HuH-7 (cell line): ENCODE measurements at places on chromosomes 3 and 15.
A peak's percentile ranks its signal among the peaks of the same experiment; 100 is the strongest.

GRCh38 chr3:156151824-156152428 is 31.5 kb downstream of the KCNAB1 start:
- DNase-seq, result peak; percentile 43

DNA sequence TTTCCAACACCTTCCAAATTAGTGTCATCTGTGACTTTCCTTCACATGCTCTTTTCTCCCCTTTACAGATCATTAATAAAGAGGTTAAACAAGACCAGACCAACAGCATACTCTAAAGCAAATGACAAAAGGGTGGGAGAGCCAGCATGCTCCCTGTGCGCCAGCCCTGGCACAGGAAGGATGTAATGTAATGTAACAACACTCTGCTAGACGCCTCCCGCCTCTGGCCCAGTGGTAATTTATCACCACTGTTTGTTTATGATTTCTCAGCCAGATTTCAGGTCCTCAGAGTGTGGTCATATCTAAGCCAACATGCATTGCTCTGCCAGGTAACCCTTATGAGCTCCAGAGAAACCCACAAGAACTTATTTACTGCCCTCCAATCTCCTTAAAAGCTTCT is 189.5 kb upstream of the WNT5A start:
- no peak for DNase-seq

DNA sequence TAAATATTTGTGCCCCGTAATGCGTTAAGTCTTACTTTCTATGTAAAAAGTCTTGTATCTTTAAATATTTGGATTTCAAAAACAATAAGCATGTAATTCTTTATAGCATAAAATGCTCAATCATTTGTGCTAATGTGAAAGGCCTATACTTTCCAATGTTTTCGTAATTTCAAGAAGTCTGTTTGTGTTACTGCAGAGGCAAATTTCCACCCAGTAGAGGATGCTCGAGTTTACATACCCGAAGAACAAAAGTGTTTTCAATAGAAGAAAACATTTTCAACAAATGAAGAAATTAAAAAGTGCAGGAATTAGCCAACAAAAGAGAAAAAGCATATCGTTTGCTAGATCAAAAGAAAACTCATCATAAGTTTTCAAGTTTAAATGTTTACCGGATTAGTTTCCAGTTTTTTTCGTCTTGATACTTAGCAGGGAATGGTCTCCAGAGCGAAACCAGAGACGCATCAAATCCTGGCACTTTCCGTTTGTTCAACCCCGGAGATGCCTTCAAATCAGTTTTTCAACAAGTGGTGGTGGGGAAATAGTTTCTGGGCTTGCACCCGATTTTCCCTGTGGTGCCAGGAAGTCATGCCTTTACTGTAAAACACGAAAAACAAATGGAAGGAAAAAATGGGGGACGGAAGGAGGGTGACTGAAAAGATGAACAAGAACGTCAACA is 1.0 kb downstream of the CGGBP1 start:
- DNase-seq, result peak; percentile 4

DNA sequence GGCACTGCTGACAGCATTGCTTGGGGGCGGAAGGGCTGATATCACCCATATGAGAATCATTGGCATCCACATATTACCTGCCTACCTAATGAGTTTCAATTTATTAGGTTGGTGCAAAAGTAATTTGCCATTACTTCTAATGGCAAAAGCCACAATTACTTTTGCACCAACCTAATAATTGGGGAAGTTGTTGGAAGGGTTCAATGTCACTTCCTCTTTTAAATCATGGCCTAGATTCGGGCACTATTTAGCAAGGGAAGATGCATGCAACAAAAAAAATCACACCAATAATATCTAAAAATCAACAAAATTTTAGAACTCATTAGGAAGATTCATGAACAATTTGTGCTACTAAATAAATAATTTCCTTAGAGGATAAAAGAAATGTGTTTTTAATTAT is 56.0 kb upstream of the AGTR1 start:
- no peak for DNase-seq

GRCh38 chr15:74585857-74586256 is 29.8 kb upstream of the CLK3 start:
- DNase-seq, result no peak

- DNase-seq, result no peak
These were observed 150.3 kb downstream of the TLE3 start for GRCh38 chr15:69947394-69947793.

DNA sequence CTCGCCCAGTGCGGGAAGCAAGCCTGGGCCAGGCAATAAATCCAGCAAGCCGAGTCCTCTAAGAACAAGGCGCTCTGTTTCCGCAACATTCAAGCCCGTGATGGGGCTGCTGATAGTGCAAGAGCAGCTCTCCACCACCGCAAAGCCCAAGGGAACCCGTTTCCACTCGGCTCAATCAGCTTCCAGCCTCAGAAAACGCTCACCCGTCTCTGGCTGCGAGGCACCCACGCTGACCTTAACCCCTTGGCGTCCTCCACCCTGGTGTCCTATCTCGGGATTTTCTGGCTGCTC is 17.8 kb downstream of the SPATA12 start:
- DNase-seq, result peak; percentile 29

DNA sequence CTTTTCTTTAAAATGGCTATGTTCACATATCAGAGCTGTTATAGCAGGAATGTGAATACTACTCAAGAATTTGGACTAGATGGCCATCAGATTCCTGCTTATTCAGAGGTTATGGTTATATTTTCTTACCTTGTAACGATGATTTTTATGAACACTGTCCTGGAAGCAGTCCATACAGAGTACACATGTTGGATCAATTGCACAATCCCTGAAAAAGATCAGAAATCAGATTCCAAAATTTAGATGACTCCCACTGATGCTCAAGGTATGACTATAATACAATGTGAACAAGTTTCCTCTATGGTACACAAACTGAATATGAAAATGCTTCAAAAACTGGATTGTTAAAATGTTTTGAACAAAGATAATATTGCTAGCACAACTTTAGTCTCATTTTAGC is 23.3 kb downstream of the UBR1 start:
- no peak for DNase-seq

DNA sequence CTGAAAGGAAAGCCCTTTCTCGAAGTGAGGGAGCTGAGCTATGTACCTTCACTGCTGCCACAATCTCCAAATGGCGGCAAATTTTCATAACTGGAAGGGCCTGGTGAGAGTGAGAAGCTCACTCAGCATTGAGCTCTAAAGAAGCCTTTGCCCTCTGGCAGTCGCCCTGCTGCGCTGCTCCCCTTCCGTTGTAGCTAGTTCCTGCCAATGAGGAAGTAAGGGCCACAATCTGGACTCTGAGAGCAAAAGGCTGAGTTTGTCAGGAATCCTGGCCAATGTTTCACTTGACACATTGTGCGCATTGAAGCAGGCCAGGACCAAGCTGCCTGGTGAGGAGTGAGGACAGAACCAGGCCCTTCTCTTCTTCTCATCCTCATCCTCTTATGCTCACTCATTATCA is 579.5 kb downstream of the PDCD6IP start:
- no peak for DNase-seq

DNA sequence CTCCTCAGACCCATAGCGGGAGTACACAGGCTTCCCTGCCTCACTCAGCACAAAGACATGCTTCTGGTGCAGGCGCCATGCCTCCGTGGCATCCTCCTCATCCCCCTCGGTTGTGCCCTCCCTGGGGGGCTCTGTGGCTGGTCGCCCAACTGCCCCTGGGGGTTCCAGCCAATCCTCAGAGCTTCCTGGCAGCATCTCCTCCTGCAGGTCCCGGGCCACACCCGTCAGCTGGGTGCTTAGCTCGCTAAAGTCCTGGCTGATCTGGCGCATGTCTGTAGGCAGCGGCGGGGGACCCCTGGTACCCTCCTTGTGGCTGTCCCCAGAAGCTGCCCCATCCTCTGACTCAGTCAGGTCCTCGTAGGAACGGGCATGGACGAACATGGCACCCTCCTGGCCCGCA is 7.9 kb upstream of the MST1R start:
- no peak for DNase-seq

GRCh38 chr15:69578787-69579583 is 126.4 kb downstream of the RPLP1 start:
- no peak for DNase-seq

- no peak for DNase-seq
These were observed 70.9 kb downstream of the IGF1R start for GRCh38 chr15:98719137-98719740.

DNA sequence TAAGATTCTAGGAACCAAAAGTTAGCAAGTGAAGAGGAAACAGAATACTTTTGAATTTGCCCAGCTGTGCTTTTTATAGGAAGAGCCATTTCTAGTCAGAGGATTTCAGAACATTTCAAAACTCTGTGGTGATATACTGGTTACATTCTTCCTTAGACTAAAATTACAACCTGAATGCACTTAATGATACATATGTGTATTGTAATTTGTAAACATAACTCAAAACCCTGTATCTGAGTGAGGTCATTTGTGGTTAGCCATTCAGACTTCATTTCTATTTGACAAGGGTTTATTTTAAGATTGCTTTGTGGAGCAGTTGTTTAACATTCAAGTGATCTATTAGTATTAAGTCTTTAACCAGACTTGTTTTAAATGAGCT is 59.4 kb upstream of the TRIM71 start:
- DNase-seq, result no peak

DNA sequence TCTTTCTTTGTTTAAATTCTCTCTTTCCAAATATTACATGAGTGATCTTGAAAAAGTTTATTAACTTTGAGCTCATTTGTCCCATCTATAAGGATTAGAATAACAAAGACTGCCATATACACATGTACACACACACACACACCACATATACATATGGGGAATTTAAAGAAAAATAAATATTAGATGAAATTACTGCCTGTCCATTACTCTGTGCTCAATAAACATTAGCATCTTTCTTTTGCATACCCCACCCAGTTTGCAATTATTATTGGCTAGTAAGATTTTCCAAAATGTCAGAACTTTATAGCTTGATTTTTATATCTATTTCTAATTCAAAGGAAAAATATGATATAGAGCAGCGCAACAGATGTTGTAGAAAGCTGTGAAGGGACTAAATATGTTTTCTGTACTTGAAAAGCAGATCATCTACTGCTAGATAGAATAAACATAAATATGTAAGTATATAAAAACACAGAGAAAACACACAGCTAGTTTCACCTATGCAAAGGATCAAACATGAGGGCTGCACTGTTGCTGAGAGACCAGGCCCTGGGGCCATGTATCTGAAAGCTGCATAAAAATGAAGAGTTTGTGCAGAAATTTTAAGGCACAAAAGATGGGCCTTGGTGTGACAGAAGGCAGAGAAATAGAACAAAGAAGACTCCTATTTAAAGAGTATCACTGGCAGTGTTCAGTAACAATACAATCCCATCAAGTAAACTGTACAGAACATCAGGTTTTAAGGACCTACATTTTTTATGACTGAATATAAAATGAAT is 114.2 kb upstream of the NECTIN3 start:
- DNase-seq, result no peak

- DNase-seq, result no peak
These were observed 78.9 kb upstream of the CFAP20DC start for GRCh38 chr3:59128685-59129084.
